ENCODE measurements at places on chromosomes 11 and 22. TPM values are rescaled to one million over a fixed set of nuclear protein-coding genes. Genes with fewer than 3 reads are reported as not detected.

The BSX gene
- not detected for polyA plus RNA-seq

The BATF2 gene
- polyA plus RNA-seq: 8.1 TPM

The TUBA8 gene
- 4.6 TPM for polyA plus RNA-seq

DNA sequence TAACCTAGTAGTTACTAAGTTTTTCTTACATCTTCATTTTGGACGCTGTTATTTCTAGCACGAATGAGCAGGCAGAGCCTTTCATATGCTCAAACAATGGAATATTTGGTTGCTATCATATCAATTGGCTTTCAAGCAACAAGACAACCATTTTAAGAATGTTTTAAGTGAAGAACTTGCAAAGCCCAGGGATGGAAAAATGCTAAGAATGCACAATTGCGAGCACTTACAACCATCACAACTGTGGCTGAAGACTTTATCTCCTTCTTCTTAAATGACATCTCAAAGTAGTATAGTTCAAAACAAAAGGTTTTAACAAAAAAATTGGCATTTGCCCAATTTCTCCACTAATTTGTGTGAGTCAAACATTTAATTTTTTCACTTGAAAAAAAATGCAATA, 8.3 kb upstream of the MMP1 start:
- no peak for DNase-seq

DNA sequence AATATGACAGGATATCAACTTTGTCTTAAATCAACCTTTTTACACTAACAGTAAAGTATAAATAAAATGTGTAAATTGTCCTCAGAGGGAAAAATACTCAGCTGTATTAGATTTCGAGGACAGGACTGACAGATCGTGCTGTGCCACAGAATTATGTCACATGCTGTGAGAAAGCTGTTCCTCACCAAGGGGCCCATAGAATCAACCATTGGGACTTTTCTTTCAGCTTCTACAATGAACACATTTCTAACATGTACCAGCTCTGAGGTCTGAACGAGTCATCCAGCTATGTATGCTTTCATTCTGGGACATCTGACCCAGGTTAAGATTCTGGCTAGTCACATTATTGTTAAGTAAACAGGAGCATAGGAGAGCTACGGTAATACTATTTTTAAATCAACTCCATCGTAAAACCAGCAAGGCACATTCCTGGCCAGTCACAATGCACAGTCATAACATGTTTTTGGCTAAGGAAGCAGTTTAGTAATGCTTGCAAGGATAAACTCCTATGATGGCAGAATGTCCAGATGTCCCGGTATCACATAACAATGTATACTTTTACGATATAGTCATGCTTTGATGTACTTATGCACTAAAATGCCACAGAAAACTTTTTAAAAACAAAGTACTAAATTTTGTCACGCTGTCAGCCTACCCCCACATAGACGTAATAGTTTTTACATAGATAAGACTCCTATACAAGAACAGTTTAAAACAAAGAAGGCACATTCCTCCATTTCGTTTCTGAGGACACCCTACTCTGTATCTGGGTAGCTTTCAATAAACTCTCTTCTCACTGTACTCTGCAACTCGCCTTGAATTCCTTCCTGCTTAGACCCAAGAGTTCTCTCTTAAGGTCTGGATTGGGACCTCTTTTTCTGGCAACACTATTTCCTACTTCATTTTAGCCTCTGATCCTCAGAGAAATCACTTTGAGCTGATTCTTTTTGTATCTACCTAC, 27.4 kb downstream of the ZNF214 start:
- DNase-seq: no peak

- DNase-seq: peak; percentile 56
Measured at GRCh38 chr22:33563220-33563964, 356.9 kb downstream of the LARGE1 start.

DNA sequence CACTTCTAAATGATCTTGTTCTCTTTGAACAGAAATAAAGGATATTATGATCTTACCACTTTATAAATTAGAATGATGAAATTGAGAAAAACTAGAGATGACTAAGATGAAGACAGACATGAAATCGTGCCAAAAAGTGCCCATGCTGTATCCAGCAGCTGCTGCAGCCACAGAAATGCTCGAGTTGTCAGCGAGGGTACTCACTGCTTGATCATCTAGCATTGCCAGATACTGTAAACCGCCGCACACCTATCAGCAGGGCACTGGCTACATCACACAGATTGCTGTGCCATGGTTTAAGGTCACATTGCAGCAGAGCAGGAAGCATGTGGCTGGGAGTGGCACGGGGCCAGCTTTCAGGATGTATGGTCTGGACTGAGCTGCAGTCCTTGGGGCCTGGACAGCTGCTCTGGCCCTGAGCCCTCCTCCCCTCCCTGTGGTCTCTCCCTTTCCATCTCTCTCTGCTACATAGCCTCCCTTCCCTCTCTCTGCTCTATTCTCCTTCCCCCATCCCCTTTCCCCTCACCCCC, 51.0 kb upstream of the SEPTIN5 start:
- peak; percentile 43 for DNase-seq
